ENCODE measurements at places on chromosomes 12 and 14.

DNA sequence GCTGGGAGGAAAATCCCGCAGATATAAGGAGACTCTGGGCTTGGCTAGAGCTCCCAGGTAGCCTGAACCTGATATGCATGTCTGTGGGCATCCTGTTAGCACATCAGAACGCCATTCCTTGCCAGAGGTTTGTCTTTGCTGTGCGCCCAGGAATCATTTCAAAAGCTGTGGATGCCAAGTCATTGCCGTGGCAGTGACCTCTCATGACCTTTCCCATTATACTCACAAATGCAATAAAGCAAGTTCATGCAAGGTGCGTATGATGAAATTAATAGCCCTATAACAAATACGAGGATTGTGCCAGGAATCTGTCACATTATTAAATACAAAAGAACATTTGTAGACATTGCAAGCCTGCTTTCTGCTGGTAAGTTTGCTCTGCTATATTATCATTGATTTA, 229.1 kb upstream of the PELI2 start:
- no peak for DNase-seq

DNA sequence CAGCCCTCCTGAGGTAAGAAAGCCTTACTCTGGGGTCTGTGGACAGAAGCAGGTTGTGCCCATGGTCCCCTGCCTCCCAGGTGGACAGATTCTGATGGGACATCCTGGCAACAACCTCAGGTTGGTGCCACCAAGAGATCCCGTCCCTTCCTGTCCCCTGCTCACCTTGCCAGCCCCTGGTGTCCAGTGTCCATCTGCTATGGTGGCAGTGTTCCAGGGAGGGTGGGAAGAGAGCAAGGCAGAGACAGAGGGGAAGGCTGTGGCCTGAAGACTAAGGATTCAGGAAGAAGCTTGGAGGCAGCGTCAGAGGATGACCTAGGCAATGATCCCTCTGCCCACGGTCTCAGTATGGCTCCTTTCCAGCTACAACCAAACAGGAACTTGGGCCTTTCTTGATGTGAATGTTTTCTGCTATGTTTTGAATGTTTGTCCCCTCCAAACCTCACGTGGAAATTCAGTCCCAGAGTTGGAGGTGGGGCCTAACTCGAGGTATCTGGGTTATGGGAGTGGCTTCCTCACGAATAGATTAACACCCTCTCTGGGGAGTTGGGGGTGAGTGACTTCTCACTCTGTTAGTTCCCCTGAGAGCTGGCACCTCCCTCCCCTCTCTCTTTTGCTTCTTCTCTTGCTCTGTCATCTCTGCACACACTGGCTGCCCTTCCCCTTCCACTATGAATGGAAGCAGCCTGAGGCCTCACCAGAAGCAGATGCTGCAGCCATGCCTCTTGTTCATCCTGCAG, 26.9 kb downstream of the IQSEC3 start:
- no peak for DNase-seq

- no peak for DNase-seq
Measured at GRCh38 chr12:93059925-93060665, 131.0 kb upstream of the EEA1 start.

GRCh38 chr14:104523546-104523935, 56.0 kb upstream of the C14orf180 start:
- DNase-seq: no peak

- no peak for DNase-seq
Measured at GRCh38 chr12:110304061-110304551, 23.1 kb downstream of the ATP2A2 start.

GRCh38 chr12:91565246-91565645, 382.6 kb upstream of the DCN start:
- DNase-seq: no peak

DNA sequence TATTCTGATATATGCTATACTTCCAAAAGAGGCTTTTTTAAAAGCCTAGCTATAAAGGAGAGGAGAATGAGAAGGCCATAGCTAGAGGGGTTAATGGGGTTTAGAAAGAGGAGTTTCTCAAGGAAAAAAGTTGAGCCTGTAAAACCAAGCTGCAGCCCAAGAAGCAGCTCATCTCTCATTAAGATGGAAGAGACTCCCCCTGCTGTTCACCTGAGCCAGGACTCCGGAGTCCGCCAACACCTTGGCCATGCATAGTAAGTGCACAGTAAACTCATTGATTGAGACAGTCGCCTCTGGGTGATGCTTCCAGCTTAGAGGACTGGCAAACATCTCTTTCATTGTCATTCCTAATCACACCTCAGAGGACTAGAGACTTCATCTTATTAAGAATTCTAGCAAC, 46.2 kb downstream of the ANO2 start:
- no peak for DNase-seq

DNA sequence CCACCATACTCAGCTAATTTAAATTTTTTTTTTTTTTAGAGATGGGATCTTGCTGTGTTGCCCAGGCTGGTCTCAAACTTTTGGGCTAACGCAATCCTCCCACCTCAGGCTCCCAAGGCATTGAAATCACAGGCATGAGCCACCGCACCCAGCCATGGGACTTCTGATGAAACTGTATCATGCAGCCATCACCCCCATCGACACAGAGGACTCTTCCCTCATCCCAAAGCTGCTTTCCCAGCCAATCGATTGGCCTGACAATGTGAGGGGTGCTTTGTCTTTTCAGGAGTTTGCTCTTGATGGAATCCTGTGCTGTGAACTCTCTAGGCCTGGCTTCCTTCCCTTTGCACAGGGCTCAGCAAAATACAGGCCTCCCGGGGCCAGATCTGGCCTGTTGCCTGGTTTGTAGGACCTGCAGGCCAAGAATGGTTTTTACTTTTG, 59.6 kb upstream of the NCOR2 start:
- no peak for DNase-seq

- no peak for DNase-seq
Measured at GRCh38 chr12:110278255-110278536, 2.9 kb upstream of the ATP2A2 start.

DNA sequence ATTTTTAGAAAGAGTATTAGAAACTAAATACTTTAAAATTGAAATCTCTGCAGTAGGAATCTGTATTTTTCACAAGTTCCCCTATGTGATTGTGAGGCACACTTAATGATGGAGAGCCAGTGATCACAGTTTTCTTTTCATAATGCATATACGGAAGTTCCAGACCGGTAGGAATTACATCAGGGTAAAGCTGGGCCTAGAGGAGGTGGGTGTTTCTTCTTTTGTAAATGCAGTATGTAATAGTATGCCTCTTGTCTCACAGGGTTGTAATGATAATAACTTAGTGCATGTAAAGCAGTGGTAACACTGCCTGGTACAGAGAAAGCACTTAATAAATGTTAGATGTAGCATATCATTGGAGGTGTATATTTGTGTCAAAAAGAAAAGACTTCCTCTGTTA, 57.2 kb upstream of the LRTM2 start:
- no peak for DNase-seq

DNA sequence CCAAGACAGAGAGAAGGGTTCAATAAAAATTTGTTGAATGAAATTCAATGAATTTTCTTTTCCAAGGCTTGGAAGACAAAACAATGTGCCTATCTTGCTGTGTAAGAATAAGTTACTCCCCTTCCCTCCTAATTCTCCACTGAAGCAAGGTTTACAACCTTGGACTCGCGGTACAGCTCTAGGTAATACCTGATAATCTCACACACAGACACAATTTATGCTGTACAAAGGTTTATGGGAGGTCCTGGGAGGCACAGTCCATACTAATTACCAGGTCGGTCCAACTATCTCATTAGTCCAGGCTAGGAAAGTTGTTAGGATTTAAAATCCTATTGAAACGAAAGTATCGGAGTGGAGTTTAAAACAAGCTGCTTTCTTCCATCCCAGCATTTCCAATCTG, 42.6 kb downstream of the NELL2 start:
- DNase-seq: no peak

DNA sequence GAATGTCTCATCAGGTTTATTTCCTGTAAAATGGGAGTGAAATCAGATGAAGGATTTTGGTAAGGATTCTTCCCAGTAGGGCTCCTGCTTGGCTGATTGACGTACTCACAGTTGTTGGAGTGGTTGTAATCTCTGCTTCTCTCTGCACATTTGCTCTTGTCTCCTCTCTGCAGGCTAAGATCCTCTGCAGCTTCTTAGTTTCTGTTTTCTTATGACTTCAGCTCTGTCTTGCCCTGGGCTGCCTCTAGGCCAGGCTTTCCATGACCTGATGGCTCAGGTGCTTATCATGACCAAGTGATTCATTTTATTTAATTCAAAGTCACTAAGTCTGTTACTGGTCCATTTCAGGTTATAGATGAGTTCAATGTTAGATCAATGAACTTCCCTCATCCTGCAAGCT, 394.5 kb upstream of the DDHD1 start:
- no peak for DNase-seq

- DNase-seq: no peak
Measured at GRCh38 chr12:401235-402028, at the start of gene CCDC77. CCDC77 (plus strand) TSS chr12:401644; CDS start chr12:409384, 7,740 bp downstream.

DNA sequence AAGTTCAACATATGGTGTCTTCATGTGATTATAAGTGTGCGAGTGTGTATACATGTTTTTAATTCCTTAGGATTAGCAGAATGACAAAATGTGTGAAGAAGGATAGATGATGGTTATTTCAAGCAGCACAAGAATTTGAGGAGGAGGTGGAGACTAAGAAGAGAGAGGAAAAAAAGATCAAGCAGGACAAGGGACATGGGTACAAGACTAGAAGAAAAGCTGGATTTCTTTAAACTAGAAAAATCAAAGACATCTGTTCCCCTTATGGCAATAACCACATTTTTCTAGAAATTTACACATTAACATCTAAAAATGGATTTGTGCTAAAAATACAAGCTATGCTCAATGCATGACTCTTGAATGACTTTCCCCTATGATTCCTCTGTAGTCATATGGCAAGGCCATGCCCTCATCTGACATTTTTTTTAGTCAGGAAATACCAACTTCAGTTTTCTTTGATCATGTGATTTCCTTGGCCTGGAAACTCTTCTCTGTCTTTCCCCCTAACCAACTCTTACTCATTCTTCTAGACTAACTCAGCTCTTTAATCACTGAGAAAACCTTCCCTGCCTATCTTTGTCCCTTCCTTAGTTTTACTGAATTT, 435.8 kb downstream of the NRXN3 start:
- no peak for DNase-seq

GRCh38 chr12:65822732-65823512, 1.4 kb upstream of the HMGA2 start:
- no peak for DNase-seq

DNA sequence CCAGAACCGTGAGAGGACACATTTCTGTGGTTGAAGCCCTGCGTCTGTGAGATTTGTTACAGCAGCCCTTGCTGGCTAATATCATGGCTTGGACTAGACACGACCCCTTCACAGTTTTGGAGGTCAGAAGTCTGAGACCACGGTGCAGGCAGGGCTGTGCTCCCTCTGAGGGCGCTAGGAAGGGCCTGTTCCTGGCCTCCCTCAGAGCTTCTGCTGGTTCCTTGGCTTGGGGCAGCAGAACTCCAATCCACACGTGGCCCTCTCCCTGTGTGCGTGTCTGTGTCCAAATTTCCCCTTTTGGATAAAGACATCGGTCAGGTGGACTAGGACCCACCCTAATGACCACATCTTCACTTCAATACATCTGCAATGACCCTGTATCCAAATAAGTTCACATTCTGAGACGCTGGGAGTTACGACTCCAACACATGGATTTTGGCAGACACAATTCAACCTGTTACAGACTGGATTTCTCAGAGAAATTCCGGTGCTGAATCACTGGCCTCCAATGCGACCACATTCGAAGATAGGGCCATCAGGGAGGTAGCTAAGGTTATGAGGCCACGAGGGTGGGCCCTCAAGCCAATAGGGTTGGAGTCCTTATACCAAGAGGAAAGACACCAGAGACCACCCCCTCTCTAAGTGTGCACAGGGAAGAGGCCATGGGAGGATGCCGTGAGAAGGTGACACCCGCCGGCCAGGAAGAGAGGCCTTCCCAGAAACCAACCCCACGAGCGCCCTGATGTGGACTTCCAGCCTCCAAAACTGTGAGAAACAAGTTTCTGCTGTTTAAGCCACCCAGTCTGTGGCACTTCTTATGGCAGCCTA, 43.6 kb upstream of the PPP2R5C start:
- no peak for DNase-seq

DNA sequence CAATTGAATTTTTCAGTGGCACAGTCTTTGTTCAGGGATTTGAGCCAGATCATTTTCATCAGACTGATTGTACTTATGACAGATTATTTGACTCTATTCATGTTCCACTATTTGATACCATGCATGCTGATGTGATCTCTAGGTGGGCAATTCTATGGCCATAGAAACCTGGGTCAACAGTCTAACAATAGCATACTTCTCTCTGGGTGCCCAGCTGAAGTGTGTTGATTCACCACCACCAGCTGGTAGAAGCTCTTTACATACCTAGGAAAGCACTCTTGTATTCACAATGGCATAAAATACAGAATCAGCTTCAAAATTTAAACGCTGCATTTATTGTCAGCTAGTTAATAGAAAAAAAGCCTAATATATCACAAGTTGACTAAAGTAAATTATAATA, 90.2 kb upstream of the TMTC2 start:
- no peak for DNase-seq

- DNase-seq: no peak
Measured at GRCh38 chr14:96688629-96689028, 108.6 kb upstream of the VRK1 start.

GRCh38 chr12:10771132-10771733, 31.2 kb downstream of the TAS2R7 start:
- DNase-seq: no peak

DNA sequence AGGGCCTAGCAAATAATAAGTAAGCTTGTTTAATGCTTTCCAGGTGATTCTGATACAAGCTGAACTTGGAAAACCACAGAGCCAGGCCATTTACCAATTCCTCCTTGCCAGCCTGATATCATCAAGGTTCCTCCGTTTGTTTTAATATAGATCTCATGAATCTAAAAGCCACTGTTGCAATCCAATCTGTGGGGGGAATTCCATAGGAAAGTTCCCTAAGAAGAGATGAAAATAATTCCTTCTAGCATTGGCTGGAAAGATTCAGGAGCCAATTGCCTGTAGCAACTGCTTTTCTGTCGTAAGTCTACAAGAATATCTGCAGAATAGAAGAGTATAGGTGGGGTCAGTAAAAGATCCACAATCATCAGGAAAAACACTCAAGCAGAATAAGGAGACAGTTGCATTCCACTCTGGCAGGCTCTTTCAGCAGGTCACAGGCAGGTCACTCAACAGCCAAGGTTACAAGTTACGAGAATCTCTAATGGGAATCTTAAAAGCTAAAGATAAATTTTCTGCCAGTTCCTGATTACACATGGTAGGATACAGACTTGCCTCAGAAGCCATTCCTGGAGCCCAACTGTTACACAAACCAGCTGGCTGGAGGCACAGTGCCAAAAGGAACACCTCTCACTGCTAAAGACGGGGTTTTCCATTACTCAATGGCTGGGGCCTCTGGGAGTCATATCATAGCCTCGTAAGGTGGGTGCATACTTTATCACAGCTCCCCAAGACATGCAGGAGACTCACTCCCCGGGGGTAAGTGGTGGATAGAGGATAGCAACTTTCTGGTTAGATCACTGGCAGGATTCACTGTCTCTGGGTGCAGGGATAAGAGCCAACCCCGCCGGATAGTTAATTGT, 43.6 kb downstream of the FGD6 start:
- DNase-seq: no peak

- no peak for DNase-seq
Measured at GRCh38 chr12:5503774-5504173, 71.9 kb downstream of the NTF3 start.

Data from cortex of kidney (tissue), 1 donor.